ENCODE measurements at places on chromosomes 5 and 9. TPM values are rescaled to one million over a fixed set of nuclear protein-coding genes. Genes with fewer than 3 reads are reported as not detected.

- H3K4me3 ChIP-seq: no peak overlapping the region
- no peaks in the 10 kb centered on the region for H3K27me3 ChIP-seq
- H3K27ac ChIP-seq: no peak overlapping the region
Measured at GRCh38 chr9:72586388-72587130, 65.2 kb downstream of the TMC1 start.

The NR5A1 gene
- total RNA-seq: 0.26 TPM

The CAVIN4 gene
- total RNA-seq: 1.0 TPM

DNA sequence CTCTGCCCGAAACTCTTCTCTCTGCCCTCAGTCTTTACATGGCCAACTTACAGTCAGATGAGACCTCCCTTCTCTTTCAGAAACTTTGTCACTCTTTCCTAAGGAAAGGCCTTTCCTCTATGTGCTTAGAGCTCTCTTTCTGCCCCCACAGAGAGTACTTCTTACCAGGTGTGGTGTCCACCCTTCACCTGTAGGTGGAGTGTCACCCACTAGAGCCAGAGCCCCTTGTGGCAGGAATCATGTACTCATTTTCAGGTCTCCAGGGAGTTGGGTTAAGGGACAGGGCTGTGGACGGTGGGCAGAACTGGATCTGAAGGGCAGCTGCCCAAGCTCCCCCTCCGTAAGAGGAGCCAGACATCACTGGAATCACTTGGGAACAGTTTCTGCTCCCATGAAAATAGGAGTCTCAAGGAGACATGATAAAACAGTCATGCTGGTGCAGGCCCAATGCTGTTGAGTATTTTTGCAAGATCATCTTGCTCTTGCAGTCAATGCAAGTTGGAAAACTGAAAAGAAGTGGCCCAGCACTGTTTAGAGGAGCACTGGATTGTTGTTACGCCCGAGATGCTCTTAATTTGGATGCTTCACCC, 436.7 kb downstream of the ZSWIM6 start:
- no peak overlapping the region for H3K4me3 ChIP-seq
- DNase-seq: peak; percentile 17
- H3K27me3 ChIP-seq: no peaks in the 10 kb centered on the region
- no peak overlapping the region for H3K27ac ChIP-seq

GRCh38 chr5:107919361-107919760, 248.6 kb upstream of the EFNA5 start:
- no peaks in the 10 kb centered on the region for H3K36me3 ChIP-seq
- no peaks in the 10 kb centered on the region for H3K27me3 ChIP-seq
- no peak for DNase-seq
- H3K4me1 ChIP-seq: no peaks in the 10 kb centered on the region
